ENCODE measurements at places on chromosomes 13 and 19. TPM values are rescaled to one million over a fixed set of nuclear protein-coding genes. Genes with fewer than 3 reads are reported as not detected.
A peak's percentile ranks its signal among the peaks of the same experiment; 100 is the strongest.

GRCh38 chr13:20702915-20703779 is at the start of gene IL17D:
Gene IL17D (plus strand): TSS chr13:20703699. CDS start chr13:20704002, 303 bp downstream.
- peaks cover 11% of the 10 kb centered on the region for H3K27me3 ChIP-seq
- peak within 1 kb of the TSS; percentile 95 for H3K27ac ChIP-seq
- peak within 1 kb of the TSS; percentile 94 for H3K4me3 ChIP-seq
- H3K36me3 ChIP-seq: peaks cover 5% of the 10 kb centered on the region
- peak; percentile 33 for DNase-seq

DNA sequence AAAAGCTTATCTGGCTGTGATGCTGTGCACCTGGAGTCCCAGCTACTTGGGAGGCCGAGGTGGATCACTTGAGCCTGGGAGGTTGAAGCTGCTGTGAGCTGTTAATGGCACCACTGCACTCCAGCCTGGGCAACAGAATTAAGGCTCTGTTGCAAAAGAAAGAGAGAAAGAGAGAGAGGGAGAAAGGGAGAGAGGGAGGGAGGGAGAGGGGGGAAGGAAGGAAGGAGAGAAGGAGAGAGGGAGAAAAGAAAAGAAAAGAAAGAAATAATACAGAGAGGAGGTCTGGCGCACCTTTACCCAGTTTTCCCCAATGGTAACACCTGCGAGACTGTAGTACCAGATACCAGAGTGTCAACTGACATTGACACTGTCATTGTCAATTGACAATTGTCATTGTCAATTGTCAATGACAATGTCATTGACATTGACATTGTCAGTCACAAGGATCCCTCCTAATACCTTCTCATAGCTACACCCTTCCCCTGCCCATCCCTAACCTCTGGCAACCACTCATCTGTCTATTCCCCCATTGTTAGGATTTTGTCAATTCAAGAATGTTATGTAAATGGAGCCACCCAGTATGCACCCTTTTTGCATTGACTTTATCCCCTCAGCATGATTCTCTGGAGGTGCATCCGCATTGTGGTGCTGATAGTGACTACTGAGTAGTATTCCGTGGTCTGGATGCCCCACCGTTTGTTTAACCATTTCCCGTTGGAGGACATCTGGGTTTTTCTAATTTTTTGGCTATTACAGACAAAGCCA is 21.3 kb downstream of the PAK4 start:
- peaks cover 11% of the 10 kb centered on the region for H3K36me3 ChIP-seq
- no peak overlapping the region for H3K4me3 ChIP-seq
- no peaks in the 10 kb centered on the region for H3K27me3 ChIP-seq
- H3K4me1 ChIP-seq: peaks cover 26% of the 10 kb centered on the region
- H3K27ac ChIP-seq: peak overlapping the region; percentile 85
- no peak for DNase-seq

DNA sequence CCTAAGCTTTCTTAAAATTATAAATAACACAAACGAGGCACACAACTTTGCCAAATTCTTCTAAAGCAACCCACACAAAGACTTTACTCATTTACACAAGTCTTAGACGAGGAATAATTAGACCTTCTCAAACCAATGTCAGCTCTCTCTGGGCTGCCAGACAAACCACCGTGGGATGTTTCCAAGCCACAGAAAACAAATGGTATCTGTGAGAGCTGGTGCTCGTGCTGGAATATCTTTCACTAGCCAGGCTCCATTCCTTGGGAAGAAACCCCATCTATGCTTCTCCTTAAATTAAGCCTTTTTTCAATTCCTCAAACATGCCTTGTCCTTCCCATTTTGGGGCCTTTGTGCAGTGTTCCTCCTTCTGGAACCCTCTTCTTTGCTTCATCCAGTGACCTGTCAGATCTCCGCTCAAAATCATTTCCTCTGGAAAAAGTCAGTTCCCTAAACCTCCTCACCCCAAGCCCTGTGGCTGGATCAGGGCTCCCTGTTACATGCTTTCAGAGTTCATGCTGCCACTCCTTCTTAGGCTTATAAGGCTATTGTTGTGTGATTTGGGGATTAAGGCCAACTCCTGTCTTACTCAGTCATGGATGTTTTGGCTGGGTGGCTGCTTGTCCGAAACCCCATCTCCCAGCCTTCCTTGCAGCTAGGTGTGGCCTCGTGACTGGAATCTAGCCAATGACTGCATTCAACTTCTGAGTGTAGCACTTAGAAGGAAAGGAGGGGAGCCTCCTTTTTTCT is 64.2 kb upstream of the GTF2F2 start:
- no peaks in the 10 kb centered on the region for H3K36me3 ChIP-seq
- peaks cover 7% of the 10 kb centered on the region for H3K4me1 ChIP-seq
- H3K27me3 ChIP-seq: peaks cover 4% of the 10 kb centered on the region

DNA sequence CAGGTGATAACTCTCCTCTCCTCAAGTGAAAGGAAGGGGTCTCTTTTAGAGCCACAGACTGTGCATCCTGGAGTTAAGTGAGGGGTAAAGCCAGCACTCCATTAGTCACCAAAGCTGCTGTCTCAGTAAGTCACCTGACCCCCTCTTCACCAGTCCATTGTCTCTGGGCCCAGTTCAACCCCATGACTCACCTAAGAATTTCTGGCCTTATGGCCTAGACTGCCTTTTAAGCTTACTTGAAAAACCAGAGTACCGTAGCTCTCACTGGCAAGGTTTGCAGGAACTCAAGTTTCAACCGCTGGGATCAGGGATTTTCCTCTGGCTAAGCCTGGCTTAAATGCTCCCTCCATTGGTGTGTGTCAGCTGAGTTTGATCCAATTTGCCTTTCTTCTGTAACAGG is 23.4 kb upstream of the EID2 start:
- H3K4me3 ChIP-seq: no peak overlapping the region
- no peaks in the 10 kb centered on the region for H3K36me3 ChIP-seq
- no peaks in the 10 kb centered on the region for H3K4me1 ChIP-seq
- DNase-seq: no peak
- peaks cover 36% of the 10 kb centered on the region for H3K27me3 ChIP-seq

DNA sequence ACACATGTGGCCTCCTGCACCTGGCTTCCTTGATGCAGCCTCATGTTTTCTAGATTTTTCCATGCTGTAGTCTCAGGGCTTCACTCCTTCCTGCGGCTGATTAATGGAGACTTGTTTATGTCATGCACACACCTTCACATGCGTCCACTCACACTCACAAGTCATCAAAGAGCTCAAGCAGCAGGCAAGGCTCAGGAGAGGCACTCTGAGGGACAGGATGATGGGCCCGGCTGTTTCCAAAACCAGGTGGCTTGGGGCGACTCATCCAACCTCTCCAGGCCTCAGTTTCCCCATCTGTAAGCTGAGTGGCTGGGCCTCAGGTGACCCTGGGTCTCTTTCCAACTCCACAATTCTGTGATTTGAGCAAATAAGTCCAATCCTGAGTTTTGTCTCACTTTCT is 36.9 kb downstream of the RASA3 start:
- H3K27ac ChIP-seq: no peak overlapping the region
- DNase-seq: no peak
- H3K4me3 ChIP-seq: no peak overlapping the region

DNA sequence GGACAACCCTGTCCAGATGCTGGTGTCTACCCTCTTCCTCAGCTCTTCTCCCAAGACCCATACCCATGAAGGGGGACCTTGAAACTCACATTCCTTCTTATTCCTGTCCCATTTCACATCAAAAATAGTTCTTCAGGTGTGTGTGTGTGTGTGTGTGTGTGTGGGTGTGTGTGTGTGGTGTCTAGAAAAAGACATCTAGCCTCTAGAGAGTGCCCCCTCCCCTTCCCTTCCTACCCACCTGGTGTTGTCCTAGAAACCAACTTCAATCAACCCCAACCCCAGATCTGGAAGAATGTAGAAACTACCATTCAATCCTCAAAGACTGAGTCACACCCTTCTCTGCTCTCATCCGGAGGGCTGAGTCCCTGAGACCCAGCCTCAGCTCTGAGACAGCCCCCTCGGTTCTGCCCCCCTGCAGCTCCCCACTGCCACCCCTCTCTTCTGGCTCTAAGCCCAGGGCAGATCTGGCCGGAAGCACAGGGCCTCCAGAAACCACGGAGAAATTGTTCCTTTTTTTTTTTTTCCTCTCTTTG is 3.5 kb downstream of the KCNN4 start:
- no peak for DNase-seq
- peaks cover 72% of the 10 kb centered on the region for H3K27me3 ChIP-seq
- H3K27ac ChIP-seq: no peak overlapping the region

DNA sequence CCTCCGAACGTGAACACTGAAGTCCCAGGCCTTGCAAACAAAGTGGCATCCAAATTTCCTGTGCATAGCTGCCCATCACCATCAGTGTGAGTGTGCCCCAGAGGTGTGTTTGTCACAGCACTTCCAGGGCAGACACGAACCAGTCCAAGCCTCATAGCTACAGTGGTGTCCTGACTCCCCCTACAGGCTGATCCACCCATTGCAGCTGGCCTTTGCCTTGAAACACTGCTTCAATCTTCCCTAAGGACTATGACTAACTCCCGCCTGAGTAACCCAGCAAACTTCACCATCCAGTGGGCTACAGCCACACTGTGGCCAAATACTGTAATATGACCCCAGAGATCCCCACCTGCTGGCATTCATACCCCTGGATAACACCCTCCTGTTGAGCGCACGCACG is 3.9 kb downstream of the ZNF266 start:
- H3K36me3 ChIP-seq: peaks cover 28% of the 10 kb centered on the region
- no peak overlapping the region for H3K4me3 ChIP-seq
- H3K27me3 ChIP-seq: no peaks in the 10 kb centered on the region

DNA sequence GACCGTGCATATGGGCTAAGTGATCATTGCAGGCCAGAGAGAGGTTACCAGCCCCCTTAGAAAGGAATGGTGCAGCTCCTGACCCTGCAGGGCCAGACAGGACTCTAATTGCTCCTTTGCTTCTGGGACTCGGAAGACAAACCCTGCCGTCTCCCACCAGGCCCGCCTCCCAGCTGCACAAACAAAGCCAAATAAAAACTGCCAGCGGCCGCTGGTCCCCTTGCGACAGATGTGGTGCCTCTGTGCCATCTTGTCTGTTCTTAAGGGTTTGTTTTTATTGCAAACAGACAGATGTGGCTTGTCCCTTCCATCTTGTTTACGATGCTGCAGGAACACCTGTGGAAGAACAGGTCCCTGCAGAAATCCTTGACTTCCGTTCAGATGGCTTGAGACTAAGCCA is 434.4 kb upstream of the TSHZ3 start:
- no peaks in the 10 kb centered on the region for H3K36me3 ChIP-seq
- no peak for DNase-seq
- no peak overlapping the region for H3K27ac ChIP-seq

DNA sequence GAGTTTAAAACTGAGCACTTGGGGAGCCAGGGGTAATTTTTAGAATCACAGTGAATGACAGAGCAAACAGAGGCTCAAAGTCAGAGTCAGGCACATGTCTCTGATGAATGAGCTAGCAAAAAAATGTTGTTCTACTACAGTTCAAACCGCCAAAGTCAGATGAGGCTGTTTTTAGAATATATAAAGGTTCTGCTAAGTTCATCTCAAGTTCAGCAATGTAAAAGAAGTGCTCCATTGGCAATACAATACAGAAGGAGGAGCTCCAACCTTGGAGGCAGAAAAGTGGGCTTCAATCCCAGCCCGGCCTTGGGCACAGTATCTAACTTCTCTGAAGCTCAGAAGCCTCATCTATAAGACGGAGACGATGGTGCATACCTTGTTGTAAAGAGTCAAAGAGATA is 70.1 kb upstream of the IPO5 start:
- H3K27me3 ChIP-seq: peaks cover 9% of the 10 kb centered on the region
- H3K36me3 ChIP-seq: no peaks in the 10 kb centered on the region
- H3K27ac ChIP-seq: no peak overlapping the region
- no peaks in the 10 kb centered on the region for H3K4me1 ChIP-seq
- no peak for DNase-seq
- no peak overlapping the region for H3K4me3 ChIP-seq

DNA sequence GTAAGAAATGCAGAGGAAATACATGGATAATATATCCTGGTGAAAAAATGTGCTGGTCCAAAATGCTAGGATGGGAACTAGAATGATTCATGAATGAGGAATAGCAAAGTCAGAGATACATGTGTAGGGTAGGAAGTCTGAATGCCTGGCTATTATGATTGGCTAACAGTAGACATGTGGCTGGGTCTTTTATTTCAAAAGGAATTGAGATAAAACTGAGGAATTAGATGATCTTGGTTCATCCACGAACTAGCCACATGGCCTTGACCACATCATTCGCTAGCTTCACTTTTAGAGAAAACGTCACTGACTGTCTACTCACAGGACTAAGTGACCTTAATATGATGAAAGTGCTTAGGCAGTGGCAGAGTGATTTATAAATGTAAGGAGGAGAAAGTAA is 103.1 kb downstream of the TRPC4 start:
- no peaks in the 10 kb centered on the region for H3K36me3 ChIP-seq
- peaks cover 3% of the 10 kb centered on the region for H3K4me1 ChIP-seq
- no peak overlapping the region for H3K27ac ChIP-seq
- H3K27me3 ChIP-seq: no peaks in the 10 kb centered on the region
- no peak for DNase-seq

- no peaks in the 10 kb centered on the region for H3K27me3 ChIP-seq
- DNase-seq: no peak
- peak overlapping the region; percentile 94 for H3K27ac ChIP-seq
- H3K4me1 ChIP-seq: peaks cover 47% of the 10 kb centered on the region
Measured at GRCh38 chr13:98405690-98406344, 171.1 kb downstream of the STK24 start.

- no peak overlapping the region for H3K4me3 ChIP-seq
- H3K27me3 ChIP-seq: no peaks in the 10 kb centered on the region
- H3K27ac ChIP-seq: peak overlapping the region; percentile 83
- peaks cover 13% of the 10 kb centered on the region for H3K4me1 ChIP-seq
- DNase-seq: no peak
Measured at GRCh38 chr13:98648141-98648540, 71.2 kb upstream of the STK24 start.

- H3K27ac ChIP-seq: no peak overlapping the region
- no peak for DNase-seq
- H3K36me3 ChIP-seq: no peaks in the 10 kb centered on the region
- peaks cover 6% of the 10 kb centered on the region for H3K27me3 ChIP-seq
- no peak overlapping the region for H3K4me3 ChIP-seq
- no peaks in the 10 kb centered on the region for H3K4me1 ChIP-seq
Measured at GRCh38 chr19:6577476-6578125, 13.3 kb downstream of the CD70 start.

DNA sequence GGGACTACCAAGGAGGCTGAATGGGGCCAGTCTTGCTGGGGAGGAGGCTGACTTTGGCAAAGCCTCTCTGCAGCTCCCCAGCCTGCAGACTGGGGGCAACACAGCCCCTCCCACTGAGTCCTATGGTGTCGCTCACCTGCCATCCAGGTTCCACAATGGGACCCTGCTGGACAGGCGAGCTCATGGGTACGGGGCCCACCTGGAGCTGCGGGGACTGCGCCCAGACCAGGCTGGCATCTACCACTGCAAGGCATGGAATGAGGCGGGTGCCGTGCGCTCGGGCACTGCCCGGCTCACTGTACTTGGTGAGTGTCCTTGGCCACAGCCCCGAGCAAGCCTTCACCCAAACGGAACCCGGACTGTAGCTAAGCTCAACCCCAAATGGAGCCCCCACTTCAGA is 5.0 kb downstream of the CILP2 start:
- H3K36me3 ChIP-seq: no peaks in the 10 kb centered on the region
- no peak overlapping the region for H3K4me3 ChIP-seq
- peaks cover 12% of the 10 kb centered on the region for H3K27me3 ChIP-seq

CAMSAP3 gene
- 103 TPM for total RNA-seq

SOX1 gene
- total RNA-seq: 0.51 TPM

ZNF264 gene
- 40.2 TPM for total RNA-seq

HIF3A gene
- total RNA-seq: 37.6 TPM

FGF22 gene
- total RNA-seq: 0.43 TPM
